GM03348 (cell line): ENCODE measurements at places on chromosomes 6 and 20.

GRCh38 chr6:11645016-11645415 lies 107.5 kb downstream of the TMEM170B start:
- DNase-seq, result no peak

- no peak for DNase-seq
Measured at GRCh38 chr6:35216412-35216732, 2.6 kb downstream of the SCUBE3 start.

DNA sequence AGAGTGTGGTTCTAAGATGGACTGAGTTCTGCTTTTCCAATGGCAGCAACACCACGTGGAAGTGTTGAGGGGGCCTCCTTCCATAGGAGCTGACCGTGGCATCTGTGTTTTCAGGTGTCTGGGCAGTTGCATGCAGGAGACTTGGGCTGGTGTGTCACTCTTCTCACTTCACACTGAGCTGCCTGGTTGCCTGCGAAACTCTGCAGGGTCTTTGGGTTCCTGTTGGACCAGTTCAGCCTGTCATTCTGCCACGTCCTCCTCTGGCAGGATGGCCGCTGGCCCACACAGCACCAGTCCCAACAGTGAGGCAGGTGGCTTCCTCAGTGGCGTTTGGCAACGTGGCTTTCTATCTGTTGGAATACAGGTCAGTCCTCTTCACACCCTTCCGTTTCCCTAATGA lies 16.1 kb upstream of the UNC93A start:
- no peak for DNase-seq

GRCh38 chr20:56706867-56707360 lies 77.8 kb downstream of the TFAP2C start:
- DNase-seq, result no peak

DNA sequence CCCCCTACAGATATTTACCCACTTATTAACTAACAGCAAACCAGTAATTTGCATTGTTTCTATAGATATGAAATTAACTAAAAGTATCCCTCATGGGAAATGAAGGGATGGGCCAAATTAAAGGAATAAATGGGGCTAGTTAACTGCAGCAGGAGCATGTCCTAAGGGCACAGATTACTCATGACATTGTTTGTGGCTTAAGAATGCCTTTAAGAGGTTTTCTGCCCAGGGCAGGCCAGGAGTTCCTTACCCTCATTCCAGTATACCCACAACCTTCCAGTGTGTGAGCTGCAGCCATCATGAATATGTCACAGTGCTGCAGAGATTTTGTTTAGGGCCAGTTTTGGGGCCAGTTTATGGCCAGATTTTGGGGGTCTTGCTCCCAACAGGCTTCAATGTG lies 1101.9 kb downstream of the PRIM2 start:
- no peak for DNase-seq

DNA sequence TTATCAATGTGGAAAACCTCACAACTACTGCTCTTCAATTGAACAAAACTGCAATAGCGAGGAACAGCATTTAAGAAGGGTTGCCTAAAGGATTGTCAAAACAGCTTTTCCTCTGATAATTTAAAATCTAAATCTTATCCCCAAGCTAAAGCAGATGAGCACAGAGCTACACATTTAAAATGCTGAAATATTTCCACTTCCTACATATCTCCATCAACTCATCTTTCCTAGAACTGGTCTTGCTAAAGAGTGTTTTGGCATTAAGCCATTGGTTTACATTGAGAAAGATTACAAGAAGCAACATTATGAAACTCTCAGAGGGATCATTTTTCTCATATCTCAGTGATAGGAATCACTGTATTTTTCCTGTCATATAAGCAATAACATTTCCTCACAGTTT lies 3.6 kb downstream of the OR10C1 start:
- DNase-seq, result no peak

- peak; percentile 46 for DNase-seq
Measured at GRCh38 chr20:44211177-44212039, 837 bp upstream of the OSER1 start.

DNA sequence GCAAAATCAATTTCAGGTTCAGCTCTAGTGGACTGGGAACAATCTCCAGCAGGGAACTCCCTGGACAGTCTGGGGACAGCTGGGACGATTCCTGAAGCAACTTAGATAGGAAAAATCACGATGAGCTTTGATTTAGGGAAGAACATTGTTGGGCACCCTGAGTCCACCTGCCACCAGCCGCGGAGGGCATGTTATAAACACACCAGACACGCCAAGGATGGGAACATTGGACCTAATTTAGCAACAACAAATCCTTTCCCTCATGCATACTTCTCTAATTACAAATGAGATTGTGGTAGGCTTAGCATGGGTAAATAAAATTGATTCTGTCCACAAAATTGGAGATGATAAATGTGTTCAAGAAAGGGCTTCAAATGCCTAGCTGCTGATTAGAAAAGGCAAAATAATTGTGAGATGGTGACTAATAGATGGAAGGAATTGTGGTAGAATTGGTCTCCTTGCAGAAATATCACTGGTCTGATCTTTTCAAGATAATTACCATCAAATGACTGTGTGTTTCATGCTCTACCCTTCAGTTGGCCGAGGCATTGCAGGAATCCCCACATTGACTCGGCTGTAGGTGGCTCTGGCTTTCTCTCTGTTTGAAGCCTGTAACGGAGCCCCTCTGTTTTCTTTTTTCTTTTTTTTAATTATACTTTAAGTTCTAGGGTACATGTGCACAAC lies 6.1 kb upstream of the NANP start:
- DNase-seq, result no peak

DNA sequence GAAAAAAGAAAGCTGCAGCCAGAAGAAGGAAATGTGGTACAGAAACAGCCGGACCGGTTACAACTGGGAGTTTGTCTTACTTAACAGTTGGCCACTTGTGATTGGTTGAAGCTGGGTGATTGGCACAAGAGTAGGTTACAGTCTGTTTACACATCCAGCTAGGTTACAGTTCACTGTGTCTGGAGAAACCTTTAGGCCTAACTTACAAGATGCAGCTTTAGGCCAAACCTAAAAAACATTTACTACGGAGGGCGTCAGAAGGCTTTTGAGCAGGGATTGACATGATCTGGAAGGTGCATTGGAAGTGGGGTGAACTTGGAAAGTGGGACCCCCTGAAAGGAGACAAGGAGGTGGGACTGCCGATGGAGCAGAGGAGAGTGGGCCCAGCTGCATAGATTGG lies 122.3 kb downstream of the BANF2 start:
- no peak for DNase-seq

- DNase-seq, result no peak
Measured at GRCh38 chr6:33216117-33216649, 7.9 kb downstream of the RING1 start.

DNA sequence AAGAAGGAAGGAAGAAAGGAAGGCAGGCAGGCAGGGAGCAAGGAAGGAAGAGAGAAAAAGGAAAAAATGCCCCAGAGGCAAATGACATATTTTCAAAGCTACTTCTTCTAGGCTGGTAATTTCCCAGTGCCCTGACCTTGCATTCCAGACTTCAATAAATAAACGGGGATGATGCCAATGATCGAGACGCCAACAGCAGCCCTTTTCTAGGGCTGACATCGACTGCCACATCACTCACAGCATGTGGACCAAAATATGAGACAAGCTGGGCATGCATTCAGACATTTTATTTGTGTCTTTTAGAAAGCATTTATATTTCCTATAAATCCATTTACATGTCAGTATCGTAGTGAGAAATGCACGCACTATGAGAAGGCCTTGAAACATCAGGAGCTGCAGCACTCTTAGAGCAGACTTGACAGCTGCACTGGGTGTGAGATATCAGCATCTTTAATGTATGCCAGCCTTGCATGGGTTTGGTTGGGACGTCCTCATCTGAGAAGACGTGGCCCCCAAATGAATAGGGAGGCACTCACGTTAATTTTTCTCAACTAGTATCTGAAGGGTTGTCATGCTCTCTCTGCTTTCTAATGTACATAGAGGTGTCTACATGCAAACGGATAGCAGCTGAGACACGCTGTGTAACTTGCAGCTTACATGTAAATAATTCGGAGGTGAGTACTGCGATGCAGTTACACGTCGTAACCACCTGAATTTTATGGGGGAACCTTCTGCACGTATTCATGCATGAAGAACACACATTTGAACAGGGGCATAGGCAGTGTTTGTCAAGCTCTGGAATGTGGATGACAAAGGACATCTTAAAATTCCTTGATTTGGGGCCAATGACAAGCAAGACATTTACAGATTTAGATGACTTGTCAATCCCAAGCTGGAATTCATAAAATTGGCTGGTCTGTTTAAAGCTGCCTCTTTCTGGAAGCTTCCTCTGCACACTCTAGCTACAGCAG lies 149.1 kb upstream of the AGPAT4 start:
- DNase-seq, result peak; percentile 58

DNA sequence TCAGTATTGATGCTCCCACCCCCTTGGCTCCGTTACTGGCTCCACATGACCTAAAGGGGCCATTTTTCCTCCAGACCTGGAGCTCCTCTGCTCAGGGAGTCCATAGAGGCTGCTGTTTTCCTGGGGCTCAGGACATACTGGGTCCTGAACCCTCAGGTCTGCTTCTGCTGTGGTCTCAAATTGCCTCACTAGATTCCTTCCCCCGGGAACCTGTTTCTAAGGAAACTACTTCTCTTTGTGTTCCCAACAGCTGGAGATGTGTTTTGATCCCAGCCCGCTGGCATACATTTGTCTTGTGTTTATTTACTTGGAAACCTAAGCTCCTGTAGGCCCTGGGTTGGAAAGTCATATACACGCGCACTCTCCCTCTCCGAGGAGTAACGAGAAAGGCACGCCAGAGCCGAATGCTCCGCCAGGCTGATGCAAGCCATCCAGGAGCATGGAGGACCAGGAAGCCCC lies 222.8 kb downstream of the UST start:
- peak; percentile 76 for DNase-seq

GRCh38 chr6:156953479-156954146 lies 176.4 kb downstream of the ARID1B start:
- DNase-seq, result peak; percentile 92

DNA sequence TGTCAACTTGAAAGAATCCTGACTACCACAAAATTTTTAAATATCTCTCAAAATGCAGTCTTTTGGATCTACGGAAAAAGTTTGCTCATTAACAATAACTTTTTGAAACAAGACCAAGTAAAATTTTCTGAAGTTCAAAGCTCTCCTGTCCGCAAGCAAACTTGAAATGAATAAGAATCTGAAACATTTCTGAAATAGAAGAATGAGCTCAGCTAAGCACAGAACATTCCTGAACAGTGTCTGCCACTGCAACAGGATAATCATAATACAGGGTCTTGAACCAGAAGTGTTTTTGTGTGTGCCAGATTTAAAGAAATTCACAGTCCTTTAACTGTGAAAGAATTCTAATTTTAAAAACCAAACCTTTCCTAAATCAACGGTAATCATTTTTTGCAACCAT lies 49.1 kb upstream of the TASP1 start:
- DNase-seq, result no peak

DNA sequence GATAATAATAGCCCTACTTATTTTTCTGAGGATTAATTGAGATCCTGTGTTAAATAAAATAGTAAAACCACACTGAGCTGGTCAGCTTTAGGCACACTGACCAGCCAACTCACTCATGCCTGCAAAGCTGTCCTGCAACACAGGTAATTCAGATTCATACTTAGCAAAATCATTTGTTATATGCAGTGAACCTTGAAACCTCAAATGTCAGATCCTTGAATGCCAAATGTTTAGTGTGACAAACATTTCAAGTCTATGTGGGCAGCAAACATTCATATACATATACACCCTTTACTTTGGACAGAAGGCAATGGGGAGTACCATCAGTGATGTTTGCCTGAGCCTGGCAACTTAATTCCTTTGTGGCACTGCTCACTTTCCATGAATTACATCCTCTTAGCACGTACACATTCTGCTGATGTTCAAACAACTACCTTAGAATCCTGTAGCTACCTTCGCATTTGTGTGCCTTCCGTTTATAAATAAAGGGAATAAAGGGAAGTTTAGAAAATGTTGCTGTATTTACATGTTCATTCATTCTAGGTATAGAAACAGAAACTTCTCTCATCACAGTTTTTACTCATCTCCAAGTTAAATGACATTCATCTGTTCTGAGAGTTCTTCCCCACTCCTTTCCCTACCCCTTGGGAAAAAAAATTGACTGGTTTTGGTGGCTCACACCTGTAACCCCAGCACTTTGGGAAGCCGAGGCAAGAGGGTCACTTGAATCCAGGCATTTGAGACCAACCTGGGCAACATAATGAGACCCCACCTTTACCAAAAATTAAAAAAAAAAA lies 140.8 kb downstream of the ZFAND3 start:
- DNase-seq, result no peak

- DNase-seq, result peak; percentile 55
Measured at GRCh38 chr6:136774228-136775041, 17.8 kb downstream of the MAP3K5 start.
